ENCODE measurements at places on chromosomes 2 and 18. TPM values are rescaled to one million over a fixed set of nuclear protein-coding genes. Genes with fewer than 3 reads are reported as not detected.
A peak's percentile ranks its signal among the peaks of the same experiment; 100 is the strongest.

DNA sequence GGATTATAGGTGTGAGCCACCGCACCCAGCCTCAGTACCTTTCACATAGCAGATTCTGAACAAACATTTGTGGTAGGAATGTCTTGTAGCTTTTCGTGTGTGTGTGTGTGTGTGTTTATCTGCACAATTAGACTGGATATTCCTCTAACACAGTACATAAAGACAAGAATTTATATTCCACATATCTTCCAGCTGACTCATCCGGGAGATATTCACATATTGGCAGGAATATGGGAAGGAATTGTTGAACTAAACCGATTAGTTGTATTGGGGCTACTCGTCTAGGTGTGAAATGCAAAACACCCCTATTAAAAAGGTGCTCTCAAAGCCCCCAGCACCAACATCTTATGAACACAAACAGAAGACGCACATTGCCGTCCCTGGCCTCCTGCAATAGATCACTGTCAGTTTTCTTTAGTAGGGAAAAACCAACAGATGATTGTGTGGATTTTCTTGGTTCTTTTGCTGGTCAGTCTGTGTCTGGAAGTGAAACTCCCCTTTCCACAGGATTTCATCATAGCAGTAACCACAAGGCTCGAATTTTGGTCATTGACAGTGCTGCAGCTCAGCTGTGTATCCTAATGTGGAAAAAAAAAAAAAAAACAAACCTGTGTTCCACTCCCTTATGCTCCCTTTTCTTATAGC lies 208.5 kb upstream of the ACVR2A start:
- DNase-seq = no peak

DNA sequence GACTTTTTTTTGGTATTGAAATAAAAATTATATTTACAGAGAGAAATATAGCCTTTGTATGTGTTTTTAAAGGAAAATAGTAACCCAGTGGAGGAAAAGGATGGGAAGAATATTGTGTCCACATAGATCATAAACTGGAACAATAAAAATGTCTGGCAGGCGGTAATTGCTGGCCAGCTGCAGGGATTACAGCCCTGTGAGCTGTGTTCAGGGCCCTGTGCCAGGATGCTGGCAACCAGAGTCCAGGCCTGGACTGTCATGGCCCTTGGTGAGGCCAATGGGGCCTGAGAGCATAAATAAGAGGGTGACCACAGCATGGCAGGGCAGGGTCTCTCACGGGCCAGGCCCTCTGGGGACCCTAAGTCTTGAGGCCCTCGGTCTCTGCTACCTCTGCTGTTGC lies 171.2 kb downstream of the ACOXL start:
- no peak for DNase-seq

GALNT5 gene
- not detected for total RNA-seq

- DNase-seq = peak; percentile 88
Observed at GRCh38 chr2:162073888-162074631, at the start of gene DPP4. TSS of gene DPP4 (minus strand) at chr2:162074215. CDS start at chr2:162073981, 234 bp downstream.

- DNase-seq = no peak
Observed at GRCh38 chr2:27506587-27506986, 9.9 kb downstream of the GCKR start.

- DNase-seq = no peak
Observed at GRCh38 chr2:10446631-10447030, 1.5 kb downstream of the ODC1 start.

DNA sequence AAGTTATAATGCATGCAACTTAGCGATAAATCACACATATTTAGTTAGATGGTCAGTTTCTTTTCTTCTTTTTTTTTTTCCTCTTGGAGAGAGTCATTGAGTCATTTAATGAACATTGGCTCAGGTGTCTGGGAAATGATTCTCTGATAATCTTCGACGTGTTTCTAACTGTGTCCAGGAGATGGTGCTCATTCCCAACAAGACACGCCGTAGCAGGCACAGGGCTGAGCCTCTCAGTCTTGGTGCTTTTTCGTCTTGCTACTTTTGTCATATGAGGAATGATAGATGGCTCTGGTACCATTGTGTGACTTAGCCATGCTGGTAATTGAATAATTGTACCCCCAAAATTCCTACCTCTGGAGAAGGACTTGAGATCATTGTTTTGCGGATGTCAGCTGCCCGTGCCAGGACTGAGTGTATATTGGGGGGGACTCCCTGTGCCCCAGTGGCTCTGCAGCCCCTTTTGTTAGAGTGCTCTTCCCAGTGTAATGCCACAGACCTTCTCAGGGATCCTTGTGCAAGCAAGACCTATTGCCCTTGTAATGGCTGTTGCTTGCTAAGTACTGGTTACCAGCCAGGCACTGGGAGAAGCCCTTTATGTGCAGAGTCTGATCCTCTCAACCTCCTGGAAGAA lies 107.6 kb upstream of the CYRIA start:
- no peak for DNase-seq

Measured in right lobe of liver (tissue), 6 donors.